Cardiac septum (tissue), 1 donor: ENCODE measurements at places on chromosomes 2 and 18. TPM values are rescaled to one million over a fixed set of nuclear protein-coding genes. Genes with fewer than 3 reads are reported as not detected.

DNA sequence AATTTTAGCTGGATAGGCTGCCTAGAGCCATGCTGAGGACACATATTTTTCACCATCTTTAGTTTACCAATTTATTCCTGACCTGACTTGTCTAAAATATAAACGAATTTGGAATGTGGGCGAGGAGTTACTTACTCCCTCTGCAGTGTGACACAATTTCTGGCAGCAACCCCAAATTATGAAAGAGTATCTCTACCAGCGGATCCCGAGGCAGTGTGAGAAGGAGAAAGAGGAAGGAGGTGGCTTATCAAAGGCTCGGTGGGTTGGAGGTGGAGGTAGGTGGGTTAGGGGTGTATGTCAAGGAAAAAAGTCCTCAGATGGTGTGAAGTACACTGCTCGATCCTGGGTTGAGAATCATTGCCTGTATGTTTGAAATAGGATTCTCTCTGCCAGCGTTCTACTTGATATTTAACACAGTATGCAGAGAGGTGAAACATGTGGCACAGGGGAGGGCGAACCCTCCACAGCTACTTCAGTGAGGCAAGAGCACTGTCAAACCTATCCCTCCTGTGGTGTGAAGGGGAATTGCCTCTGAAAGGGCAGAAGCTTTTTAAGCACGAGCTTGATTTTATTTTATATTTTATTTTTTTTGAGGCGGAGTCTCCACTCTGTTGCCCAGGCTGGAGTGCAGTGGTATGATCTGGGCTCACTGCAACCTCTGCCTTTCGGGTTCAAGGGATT is 76.0 kb downstream of the RFTN2 start:
- DNase-seq: no peak

- DNase-seq: no peak
Measured at GRCh38 chr2:15788455-15788829, 151.9 kb upstream of the MYCN start.

GRCh38 chr2:80863147-80863714 is 558.7 kb upstream of the LRRTM1 start:
- no peak for DNase-seq

ALK gene
- total RNA-seq: not detected

- no peak for DNase-seq
Measured at GRCh38 chr2:159785195-159785594, 12.8 kb downstream of the CD302 start.

DNA sequence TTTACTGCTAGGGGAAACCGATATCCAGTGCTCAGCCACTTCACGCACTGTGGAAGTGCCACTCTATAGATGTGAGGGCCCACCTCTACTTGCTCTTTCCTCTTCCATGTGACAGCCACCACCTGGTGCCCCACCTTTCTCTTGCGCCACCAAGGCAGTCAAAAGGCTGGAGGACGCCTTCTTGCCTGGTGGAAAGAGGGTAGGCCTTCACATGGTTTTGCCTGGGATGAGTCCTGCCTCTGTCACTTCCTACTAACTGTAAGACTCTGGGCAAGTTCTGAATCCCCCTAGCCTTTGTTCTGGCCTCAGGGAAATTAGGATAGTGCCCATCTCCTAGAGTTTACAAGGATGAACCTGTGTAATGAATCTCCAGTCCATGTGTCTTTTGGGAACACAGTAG is 66.1 kb upstream of the ODC1 start:
- DNase-seq: peak; percentile 26

DNA sequence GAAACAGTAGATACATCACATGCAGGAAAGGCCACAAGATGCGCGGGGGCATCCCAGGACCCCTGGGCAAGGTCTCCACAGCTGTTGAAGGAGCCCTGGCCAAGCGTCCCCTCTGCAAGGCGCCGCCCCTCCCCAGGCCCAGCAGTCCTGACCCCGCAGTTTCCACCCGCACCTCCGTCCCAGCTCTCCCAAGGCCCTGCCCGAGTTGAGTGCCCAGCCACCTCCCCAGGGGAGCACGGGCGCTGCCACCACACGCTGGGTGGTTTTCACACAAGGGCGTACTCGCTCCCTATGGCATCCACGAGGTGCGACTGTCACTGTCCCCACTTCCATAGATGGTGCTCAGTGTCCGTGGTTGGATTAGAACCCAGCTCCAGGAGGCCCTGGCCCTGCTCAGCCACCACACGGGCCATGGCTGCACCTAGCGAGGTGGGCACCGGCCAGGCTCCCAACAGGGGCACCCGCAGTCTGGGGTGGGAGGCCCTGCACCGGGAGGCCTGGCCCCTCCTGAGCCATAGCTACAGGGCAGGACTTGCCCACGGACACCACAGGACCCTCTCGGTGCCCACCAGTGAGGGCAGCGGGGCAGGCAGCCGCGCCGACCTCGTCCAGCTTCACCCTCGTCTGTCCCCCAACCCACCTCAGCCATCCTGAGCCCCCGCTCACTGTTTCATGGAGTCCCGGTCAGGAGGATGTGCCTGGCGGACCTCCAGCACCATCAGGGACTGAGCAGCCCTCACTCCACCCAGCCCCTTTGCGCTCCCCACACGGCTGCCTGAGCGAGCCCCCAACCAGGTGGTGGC is 36.0 kb downstream of the KIF1A start:
- DNase-seq: no peak

CDH2 gene
- total RNA-seq: 367 TPM

SLC39A10 gene
- 21.5 TPM for total RNA-seq

DNA sequence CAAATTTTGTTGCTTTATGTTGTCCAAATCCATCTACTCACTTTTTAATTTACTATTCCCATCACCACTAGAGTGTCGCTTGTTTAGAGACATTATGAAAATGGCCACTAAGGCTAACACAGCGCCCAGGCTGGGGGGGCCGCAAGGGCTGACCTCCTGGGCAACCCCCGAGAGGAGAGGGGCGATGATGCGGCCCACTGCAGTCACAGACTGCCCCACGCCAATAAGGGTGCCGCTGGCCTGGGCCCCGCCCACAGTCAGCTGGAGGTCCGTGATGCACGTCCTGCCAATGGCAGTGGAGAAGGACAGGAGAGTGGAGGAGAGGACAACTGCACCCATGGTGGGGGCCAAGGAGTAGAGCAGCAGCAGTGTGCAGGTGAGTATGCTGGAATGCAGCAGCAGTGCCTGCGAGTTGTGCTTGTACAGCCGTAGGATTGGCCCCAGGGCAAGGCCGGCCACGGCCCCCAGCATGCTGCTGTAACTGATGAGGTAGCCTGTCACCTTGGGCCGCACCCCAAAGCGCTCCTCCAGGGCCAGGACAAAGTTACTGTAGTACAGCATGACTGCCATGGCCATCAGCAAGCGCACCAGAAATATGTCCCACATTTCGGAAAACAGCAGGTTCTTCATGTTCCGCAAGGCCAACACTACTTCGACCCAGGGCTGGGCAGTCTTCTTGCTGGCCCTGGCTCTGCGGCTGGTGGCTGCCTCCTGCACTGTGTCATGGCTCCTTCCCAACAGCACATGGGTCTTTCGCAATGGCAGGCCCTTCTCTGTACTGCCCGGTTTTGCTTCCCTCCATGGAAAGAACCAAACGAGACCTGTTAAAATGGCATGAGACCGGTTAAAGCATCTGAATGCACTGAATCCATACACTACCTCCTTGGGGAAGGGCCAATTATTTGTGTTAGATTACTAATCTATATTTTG is 43.2 kb upstream of the TMEM182 start:
- no peak for DNase-seq

DNA sequence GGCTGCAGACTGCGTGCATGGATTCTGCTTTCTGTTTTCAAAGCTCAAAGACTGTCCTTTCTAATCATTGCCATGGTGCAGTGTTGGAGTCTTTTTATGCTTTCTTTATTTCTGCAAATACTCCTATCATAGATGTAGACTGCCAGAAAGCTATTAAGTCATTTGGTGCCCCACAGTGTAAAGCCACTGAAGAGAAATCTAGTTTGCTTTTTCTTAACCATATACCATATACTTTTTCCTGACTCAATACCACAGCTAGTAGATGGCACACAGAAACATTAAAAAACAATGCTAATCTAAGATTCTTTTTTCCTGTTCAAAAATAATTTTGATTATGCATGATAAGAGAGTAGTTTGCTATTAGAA is 109.9 kb upstream of the RAB27B start:
- DNase-seq: no peak

DNA sequence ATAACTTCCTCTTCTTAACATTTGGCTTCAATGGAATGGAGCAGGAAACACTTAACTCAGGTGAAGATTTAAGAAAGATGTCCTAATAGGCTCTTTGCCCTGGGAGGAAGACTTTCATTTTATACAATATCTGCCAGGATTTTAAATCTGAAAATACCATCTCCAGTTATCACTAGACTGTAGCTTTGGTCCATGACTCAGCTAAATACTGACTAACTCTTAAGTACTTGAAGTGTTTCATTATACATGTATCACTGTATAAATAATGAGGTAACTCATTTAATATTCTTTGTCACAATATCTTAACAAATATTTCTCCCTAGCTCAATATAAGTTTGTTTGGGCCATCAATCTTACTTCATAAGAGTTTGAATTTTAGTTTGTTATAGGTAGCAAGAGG is 34.7 kb downstream of the RBKS start:
- DNase-seq: no peak

- DNase-seq: no peak
Measured at GRCh38 chr2:30164131-30164925, 17.5 kb downstream of the YPEL5 start.

- no peak for DNase-seq
Measured at GRCh38 chr2:63734510-63734909, 107.2 kb upstream of the UGP2 start.

ZNF385B gene
- total RNA-seq: 6.7 TPM

DNA sequence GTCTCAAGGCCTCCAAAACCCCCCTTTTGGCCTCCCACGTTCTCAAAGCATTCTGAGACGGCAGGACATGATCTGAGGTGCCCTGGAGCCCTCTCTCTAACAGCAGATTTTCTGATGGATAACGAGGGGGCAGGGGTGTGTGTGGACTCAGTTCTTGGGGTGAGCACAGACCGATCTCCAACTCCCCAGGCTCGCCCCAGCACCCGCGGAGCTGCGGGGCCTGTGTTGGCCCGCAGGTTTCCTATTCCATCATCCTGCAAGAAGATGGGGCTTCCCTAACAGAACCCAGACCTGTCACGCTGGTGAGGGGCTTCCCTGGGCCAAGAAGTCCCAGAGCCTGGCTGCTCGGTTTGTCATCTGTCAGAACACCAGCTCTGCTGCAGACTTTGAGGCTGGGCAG is 196.1 kb downstream of the ANAPC1 start:
- peak; percentile 59 for DNase-seq

- DNase-seq: no peak
Measured at GRCh38 chr2:66577321-66578053, 142.6 kb downstream of the MEIS1 start.

- DNase-seq: no peak
Measured at GRCh38 chr2:203705178-203705577, 1.3 kb upstream of the CD28 start.

DNA sequence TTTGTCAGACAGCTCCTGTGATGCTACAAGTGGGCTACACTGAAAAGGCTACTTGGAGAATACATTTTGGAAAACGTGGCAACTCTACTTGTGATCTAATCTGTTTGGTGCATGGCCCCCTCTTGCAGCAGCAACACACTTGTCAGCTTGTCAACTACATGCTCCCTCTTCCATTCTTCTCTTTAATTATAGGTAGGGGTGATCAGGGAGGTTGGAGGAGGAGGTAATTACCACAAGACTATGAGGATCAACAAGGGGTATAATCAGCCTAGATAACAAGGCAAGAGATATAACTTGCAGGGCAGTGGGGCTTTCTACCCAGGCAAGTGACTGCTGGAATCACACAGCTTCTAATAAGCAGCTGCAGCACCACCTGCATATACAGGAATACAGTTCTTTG is 104.9 kb downstream of the ACVR1 start:
- no peak for DNase-seq

- DNase-seq: no peak
Measured at GRCh38 chr2:96913117-96913397, 43.2 kb upstream of the SEMA4C start.

COL4A4 gene
- 3.0 TPM for total RNA-seq

GRCh38 chr2:121130301-121130850 is 154.6 kb downstream of the TFCP2L1 start:
- peak; percentile 70 for DNase-seq

- no peak for DNase-seq
Measured at GRCh38 chr2:101058386-101058785, 56.3 kb downstream of the RPL31 start.

B3GNT7 gene
- total RNA-seq: 5.4 TPM
